ENCODE measurements at places on chromosomes 12 and 14.

GRCh38 chr14:35292770-35293561, 784 bp downstream of the PSMA6 start:
- no peak for DNase-seq

DNA sequence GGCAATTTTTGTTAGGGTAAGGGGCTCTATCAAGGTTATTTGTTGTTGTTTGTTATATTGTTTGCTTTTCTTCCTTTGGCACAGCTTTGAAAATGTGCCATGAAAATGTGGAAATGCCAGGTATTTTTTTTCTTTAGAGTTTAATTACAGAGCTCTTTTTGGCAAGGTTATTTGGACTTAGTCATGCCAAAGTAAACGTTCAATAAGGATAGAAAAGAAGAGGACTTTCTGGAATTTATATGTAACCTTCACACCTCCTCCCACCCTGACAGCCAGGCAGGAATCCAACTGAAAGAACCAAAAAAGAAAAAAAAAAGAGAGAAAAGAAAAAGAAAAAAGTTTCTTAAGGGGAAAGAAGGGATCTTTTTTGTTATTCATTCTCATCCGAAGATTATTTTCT, 217.8 kb downstream of the KITLG start:
- no peak for DNase-seq

GRCh38 chr14:104360501-104360900, 219.1 kb upstream of the C14orf180 start:
- no peak for DNase-seq

GRCh38 chr14:56474419-56475022, 105.1 kb upstream of the TMEM260 start:
- no peak for DNase-seq

DNA sequence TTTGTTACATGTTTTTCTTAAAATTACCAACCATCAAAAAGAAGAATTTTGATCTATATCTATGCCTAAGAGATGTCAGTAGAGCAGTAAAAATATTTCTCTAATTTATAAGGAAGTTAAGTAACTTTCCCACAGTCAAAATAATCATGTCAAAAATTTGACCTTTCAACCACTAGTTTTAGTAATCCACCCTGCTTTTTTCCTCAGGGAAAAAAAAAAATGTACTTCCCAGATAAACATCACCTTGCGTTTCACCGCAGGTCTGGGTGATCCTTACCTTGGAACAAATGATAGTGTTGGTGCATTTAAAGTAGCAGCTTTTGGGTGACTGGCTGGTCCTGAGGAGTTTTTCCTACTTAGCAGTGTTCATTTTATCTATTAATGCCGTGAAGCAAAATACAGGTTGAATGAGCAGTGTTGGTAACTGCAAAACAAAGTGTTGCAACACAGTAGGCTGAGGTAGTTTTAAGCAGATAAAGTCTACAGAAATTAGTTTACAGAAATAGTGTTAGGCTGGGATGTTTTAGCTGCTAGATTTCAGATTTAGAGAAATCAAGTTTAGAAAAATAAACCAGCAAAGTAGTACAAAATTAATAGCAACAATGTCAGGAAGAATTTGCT, 137.2 kb upstream of the DNM1L start:
- no peak for DNase-seq

DNA sequence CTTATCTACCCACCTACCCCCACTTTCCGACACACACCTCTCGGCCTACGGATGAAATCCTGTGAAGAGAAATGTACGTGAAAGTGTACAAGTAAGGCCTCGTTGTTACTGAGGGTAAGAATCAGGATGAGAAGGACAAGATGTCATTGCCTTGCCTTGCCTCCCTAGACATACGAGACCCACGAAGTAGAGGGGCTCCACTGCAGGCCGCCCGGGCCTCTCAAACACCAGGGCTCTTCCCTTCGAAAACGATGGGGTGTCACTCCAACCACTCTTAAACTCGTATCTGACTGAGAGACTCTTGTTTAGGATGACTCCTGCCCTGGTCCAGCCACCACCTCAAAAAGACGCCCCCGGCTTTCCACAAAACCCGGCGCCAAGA, 498 bp downstream of the RACGAP1 start:
- DNase-seq: no peak

DNA sequence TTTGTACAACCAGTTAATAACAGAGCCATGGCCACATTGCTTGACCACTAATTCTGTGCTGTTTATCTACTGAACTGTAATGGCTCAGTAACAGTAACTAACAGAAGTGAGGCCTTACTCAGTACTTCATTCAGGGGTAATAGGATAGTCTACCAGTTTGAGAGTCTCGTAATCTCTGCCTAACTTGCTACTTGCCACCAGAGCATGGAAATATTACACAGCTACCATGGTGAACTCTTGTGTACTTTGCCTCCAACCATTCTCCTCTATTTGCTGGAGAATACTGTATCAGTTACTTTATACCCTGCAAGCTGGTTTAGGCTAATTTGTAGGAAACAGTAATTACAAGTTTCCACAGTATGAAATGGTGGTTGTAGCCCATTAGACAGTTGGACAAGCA, 10.6 kb downstream of the SCFD1 start:
- DNase-seq: no peak

DNA sequence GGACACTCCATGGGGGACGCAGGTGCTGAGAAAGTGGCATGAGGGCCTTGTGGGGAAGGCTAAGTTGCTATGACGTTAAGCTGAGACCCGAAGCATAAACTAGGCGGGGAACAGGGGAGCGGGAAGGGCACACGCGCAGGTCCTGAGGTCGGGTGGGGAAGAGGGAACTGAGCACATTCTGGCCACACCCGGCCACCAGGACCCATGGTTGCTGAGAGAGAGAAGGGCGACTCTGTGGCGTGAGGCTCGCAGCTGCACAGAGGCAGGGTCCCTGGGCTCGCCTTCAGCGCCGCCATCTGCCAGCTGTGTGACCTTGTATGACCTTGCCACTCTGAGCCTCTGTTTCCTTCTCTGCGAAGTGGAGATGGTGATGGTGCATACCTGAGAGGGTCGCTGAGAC, 182.5 kb downstream of the PHETA1 start:
- no peak for DNase-seq

DNA sequence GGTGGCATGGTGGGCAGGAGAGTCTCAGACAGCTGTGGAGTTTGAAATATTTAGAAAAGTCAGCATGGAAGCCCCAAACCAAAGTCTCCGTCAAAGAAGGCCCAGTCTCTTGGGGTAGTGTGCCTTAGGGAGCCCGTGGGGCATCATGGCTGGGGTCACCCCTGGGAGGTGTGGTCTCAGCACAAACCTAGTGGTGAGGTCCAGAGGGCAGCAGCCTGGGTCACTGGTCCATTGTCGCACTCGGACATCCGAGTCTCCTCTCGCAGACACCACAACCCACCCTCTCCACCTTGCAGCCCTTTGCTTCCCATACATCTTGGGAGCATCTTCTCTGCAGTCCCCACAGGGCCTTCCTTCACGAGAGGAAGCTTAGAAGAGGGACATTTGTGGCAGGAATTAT, 588.0 kb upstream of the TMEM132C start:
- no peak for DNase-seq

GRCh38 chr14:59926534-59926933, 6.6 kb downstream of the LRRC9 start:
- no peak for DNase-seq

GRCh38 chr14:51018521-51018920, 74.2 kb upstream of the PYGL start:
- DNase-seq: no peak

- DNase-seq: no peak
Observed at GRCh38 chr12:60803147-60803546, 1207.3 kb downstream of the SLC16A7 start.

DNA sequence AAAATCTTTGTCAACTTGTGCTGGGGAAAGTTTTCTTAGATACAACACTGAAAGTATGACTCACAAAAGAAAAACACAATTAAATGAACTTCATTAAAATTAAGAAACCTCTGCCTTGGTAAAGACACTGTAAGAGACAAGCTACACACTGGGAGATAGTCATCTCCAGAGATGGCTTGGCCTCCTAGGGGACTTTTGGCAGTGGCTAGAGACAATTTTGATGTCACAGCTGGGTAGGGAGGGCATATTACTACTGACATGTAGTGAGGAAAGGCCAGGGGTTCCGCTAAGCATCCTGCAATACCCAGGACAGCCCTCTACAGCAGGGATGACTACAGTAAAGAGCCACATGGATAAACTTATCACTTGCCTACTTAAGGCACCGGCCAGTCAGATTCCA, 8.7 kb upstream of the RNASE4 start:
- DNase-seq: no peak

DNA sequence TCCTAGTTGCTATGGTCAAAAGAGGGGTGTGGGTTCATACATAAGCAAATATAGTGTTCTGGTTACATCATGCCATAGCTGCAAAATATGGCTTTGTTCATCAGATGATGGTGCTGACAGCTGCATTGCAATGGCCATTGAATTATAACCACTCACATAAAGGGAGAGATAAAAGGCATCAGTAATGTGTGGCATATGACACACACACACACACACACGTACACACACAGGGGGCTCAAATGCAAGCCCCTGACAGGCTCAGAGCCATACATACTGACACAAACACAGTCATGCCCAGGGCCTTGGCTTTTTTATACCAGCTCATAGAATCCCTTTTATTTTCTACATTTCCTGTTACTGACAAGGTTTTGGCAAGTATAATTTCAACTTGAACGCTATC, 698.9 kb downstream of the BCL11B start:
- no peak for DNase-seq

GRCh38 chr14:56808383-56809269, 1.7 kb downstream of the OTX2 start:
- DNase-seq: no peak

- DNase-seq: no peak
Observed at GRCh38 chr14:75051556-75051899, 261 bp upstream of the MLH3 start.

DNA sequence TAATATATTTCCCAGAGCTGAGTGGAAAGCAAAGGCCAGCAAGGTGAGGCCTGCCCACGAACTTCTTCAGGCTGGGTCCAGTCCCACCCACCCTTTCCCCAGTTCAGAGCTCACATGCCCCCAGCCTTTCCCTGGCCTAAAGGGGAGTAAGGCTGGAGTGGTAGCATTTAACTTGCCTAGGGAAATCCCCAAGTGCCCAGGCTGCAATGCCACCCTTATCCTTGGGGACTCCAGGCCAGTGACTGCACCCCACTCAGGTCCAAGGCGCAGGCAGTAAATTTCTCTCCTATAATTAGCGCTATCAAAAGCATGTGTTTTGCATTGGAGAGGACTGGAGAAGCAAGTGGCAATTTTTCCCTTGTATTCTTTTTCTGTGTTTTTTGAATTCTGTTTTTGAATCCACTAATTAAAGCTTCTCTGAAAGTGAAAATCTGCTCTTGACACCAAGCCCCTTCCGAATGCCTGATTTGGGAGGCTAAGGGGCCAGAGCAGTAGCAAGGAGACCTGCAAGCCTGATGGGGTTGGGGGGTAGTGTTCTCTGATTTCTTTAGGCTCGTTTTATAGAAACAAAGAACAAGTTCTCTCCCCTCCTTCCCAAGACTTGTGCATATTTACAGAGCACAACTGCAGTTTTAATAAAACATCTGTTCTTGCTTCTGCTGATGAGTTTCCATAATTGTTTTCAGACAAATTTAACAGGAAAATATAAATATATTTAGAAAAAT, 3.5 kb upstream of the HOXC6 start:
- DNase-seq: no peak

GRCh38 chr14:64879635-64880220, at the start of gene SPTB:
Gene SPTB, minus strand, starts transcription at chr14:64879907. Its CDS starts 56,813 bp downstream, at chr14:64823094.
- peak; percentile 43 for DNase-seq

GRCh38 chr12:71250166-71250565, 92.4 kb upstream of the TSPAN8 start:
- no peak for DNase-seq

DNA sequence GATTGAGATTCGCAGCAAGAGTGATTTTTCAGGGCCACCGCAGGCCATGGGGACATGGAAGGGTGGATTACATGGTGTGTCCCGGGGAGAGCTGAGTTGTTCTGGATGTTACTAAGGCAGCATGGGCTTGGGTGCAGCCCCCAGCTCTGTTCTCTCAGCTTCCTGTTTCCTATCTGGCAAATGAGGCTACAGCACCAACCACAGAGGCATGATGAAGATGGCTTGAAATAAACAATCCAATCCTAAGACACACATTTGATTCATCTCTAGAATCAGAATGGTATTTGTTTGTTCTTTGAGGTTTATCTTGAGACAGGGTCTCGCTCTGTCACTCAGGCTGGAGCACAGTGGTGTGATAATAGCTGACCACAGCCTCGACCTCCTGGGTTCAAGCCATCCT, 21.6 kb downstream of the GLTP start:
- no peak for DNase-seq

DNA sequence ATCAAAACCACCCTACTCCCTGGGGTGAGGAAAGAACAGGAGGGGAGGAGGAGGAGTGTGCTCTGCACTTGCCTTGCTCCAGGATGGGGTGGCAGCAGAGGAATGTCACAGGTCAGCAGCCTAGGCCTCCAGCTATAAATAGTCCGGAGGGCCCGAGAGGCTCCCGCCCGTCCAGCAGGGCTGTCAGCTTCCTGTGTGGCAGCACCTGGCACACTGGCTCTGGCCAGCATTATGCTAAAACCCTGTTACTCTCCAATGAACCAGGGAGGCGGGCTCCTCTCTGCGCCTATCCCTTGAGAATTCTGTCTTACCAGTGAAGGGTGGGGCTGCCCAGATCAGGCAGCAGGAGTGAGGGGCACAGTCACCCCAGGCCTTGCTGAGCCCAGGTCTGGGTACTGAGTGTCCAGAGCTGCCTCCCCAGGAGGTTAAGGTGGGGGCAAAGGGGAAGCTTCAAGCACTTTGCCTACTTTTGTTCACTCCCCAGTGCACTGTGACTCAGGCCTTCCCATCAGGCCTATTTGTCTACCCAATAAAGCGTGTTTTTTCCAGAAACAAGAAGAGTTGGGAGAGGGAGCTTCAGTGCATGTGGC, 1.2 kb upstream of the COX14 start:
- no peak for DNase-seq

DNA sequence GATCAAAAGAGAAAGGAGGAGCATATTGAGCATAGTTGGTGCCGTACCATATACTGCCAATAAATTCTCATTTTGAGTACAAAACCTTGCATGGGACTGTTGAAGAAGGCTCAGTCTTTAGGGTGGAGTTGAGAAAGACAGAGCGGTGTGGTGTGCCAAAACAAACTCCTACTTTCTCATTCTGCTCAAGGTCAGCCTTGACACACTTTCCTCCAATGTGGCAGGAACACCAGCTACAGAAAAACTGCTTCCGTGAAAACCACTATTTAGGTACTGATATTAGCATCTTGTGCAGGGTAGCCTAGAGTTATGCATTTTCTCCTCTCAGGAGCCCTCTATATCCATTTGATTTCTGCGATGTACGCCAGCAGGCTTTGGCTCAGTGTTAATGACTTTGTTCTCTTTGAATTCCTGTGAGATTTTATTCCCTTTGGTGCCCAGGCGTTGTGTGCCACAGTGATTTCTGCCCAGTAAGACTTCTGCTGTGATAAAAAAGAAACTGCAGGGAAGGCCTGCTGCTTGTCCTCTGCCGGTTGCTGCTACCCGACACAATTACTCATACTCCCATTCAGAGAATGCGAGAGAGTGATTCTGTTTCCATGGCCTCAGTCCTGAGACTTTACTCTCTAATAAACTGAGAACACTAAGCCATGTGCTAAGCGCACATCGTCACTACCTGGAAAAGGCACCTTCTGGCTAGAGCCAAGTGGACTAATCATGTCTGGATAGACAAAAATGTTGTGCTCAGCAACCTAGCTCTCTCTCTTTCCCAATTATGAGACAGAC, 88.3 kb upstream of the MDM1 start:
- no peak for DNase-seq

GRCh38 chr14:64732066-64732465, 27.8 kb downstream of the PLEKHG3 start:
- DNase-seq: no peak
